ENCODE measurements at places on chromosomes 2 and 18.

DNA sequence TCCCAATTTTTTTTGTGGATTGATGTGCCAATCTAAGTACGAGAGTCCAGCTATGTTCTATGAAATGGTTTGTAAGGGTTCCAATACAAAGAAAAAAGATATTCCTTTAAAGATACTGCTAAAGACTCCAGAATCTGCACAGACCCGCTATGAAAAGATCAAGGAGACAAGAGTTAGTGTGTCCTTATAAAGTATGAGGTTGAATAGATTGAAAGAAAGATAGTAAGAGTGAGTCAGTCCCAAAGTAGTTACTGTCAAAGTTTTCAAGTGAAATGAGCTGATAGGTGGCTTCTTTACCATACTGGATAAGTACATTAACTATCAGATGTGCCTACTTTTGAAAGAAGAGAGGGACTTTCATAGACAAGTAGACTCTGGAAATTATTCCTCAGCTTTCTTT lies 17.9 kb upstream of the EHBP1 start:
- DNase-seq: no peak

DNA sequence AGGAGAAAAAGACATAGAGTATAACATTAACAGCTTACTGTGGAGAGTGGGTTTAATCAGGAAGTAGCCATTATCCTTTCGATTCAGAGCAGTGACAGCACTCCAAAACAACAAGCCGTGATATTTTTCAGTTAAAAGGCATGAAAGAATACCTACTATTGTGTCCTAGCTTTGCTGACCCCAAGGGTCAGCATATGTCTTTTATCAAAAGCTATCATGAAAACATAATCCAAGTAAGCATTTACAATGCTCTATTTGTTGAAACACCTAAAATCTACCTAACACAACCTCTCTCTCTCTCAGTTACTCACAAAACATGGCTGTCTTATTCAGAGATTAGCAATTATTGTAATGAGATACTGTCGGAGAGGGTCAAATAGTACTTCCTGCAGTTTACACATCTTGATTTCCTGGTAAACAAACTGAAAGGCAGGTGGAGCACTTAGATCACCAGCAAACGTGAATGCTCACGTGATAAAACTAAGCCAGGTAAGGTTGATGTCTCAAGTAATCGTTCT lies 100.0 kb downstream of the BAZ2B start:
- no peak for DNase-seq

- DNase-seq: no peak
Observed at GRCh38 chr18:28071199-28071598, 105.7 kb downstream of the CDH2 start.

DNA sequence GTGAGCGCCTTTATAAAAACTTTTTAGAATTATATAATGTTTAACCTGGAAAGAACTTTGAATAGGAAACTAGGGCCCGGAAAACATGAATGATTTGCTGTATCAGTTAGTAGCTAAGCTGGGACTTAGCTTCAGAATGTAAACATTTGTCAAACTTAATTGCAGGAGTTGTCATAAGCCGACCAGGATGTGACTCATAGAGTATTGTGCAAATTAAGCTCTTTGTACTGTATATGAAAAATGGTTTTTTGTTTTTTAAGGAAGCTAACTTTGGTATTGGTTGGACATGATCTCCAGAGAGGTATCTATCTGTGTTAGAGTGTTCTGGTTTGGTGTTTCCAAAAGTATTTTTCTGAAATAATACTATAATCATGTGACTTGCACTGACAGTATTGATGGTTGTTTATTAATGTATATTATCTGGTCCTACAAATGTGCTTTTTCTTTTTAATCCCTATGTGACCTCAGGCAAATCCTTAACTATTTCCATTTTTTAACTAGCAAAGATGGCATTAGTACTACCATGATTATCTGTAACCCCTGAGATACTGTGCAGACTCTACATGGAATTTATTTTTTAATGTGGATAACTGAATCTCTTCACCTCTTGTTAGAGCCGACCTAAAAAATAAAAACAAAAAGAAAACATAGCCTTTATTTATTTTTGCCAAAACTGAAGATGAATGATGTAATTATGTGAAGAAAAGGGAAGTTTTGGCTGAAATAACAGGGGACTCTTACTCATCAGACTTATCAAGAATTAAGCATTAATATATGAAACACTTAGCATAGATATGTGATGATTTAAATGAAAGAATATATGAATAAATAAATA lies 11.7 kb downstream of the YIPF4 start:
- no peak for DNase-seq

- no peak for DNase-seq
Observed at GRCh38 chr2:164692114-164692513, 70.8 kb upstream of the GRB14 start.

DNA sequence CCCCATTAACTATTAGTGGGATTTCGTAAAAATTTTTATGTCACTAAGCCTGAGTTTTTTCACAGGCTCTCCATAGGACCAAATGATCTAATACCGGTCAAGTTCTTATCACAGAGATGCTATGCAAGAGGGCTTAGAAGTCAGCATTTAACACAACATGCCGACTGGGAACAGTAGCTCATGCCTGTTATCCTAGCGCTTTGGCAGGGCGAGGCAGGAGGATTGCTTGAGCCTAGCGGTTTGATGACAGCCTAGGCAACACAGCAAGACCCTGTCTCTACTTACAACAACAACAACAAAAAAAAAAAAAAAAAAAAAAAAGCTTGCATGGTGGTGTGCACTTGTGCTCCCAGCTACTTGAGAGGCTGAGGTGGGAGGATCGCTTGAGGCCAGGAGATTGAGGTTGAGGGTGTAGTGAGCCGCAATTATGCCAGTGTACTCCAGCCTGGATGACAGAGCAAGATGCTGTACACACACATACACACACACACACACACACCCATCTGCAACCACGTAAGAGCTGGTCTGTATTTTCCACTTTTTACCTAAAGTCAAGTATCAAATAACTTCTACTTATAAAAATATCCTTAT lies 67.6 kb upstream of the FAM124B start:
- DNase-seq: no peak

All from ascending aorta (tissue), 2 donors.